ENCODE measurements at places on chromosomes 6 and 20.

DNA sequence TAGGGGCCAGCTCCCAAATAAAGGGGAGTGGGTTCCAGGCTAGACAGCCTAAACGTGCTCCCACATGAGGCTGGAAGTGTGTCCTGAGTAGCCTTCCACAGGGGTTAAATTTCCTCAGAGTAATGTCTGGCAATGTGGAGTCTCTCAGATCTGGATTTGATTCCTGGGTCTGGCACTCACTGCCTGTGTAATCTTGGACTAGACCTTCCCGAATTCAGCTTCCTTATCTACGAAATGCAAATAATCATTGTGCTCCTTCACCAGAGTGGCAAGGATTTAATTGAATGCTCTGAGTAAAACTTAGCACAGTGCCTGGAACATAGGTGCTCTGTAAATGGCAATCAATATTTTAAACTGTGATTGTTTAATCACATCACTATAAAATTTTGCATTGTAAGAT is 114.4 kb downstream of the SLX4IP start:
- DNase-seq = no peak

DNA sequence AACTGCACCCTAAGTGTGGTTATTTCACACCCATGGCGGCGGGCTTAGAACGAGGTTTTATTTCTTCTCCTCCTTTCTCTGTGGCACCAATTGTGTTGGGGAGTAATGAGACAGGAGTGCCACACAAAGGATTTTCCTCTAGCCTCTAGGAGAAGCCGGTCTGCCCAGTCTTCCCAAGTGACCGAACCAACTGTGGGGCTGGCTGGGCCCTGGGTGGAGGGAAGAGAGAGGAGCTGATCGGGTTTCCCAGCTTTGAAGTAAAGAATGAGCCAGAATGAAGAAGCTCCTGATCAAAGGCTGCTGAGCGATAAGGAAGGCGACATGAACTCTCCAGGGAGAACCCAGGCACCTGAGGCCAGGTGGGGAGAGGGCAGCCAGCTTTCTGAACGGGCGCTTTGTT is 616.0 kb upstream of the BTBD3 start:
- no peak for DNase-seq

- DNase-seq = no peak
Observed at GRCh38 chr6:144372611-144373594, 87.8 kb downstream of the UTRN start.

DNA sequence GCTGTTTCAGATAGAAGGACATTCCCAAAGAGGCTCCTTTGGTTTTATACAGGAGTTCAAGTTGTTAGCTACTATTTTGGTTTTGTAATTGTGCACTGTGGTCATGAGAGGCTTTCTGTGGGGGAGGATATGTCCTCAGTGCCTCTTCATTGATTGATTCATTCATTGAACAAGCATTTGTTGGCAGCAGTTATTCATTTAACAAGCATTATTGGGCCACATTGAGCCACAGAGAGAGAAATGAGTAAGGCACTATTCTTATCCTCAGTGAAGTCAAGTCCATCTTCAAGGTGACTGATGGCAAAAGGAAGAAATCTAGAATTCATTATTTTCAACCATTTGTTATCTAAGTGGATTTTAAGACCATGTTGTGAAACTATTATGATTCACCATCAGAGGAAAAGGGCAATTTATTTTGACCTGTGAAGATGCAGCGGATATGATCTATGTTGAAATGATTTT is 697.2 kb upstream of the CITED2 start:
- peak; percentile 55 for DNase-seq

- peak; percentile 18 for DNase-seq
Observed at GRCh38 chr20:58550275-58551059, 35.3 kb upstream of the APCDD1L start.

GRCh38 chr6:36752886-36753506 is 55.4 kb downstream of the RAB44 start:
- no peak for DNase-seq

GRCh38 chr20:58598211-58599015 is 52.7 kb upstream of the STX16 start:
- no peak for DNase-seq

DNA sequence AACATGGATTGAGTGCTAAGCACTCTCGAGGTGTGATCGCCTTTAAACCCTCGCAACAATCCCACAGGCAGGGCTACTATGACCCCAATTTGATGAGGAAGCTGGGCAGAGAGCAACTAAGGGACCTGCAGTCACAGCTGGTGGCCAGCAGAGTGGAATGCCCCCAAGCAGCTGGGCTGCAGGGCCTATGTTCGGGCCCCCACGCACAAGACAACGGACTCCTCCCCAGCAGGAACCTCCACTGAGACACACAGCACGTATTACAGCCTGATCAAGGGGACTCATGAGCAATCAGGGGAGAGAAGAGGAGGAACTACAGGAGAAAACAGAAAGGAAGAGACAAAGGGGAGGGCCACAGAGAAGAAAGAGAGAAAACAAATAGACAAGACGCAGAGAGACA is 21.7 kb downstream of the CST7 start:
- DNase-seq = no peak

GRCh38 chr6:52672412-52673025 is 1.6 kb downstream of the TMEM14A start:
- peak; percentile 40 for DNase-seq

- no peak for DNase-seq
Observed at GRCh38 chr20:33883164-33883563, 72.0 kb downstream of the CHMP4B start.

GRCh38 chr20:36285746-36286447 is 20.2 kb upstream of the DLGAP4 start:
- DNase-seq = no peak

DNA sequence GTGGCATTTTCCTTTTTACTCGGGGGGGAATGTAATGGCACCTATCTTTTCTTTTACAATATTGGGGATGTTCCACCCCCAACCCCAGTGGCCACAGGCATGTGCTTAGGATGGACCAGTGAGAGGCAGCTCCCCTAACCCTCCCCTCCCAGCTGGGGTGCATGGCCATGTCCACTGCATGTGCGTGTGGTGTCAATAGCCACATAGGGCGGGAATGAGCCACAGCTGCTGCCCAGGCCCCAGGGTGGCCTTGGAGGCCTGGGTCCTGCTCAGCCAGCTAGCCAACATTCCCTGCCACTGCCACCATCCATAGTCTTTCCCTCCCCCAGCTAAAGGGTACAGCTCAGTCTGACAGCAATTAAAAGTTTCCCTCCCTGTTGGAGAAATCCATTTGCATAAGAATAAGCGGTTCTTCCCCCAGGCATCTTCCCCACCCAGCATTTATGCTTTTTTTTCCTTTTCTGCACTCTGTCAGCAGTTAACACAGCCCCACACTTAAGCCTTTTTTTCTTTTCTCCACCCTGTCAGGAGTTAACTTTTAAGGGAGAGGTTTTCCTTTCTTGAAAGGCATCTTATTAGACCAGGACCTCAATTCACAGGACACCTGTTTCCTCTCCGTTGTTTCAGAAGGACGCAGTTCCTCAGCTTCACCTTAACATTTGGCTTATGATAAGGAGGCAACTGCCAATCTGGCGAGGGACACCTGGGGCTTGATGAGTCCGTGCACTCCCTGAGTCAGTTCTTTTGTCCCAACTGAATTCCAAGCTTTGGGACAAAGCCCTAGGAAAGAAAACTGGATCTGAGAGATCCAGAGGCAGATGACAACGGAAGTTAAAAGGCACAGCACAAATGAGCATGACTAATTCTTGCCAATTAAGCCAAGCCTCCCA is 121.4 kb downstream of the TPBG start:
- no peak for DNase-seq

- DNase-seq = no peak
Observed at GRCh38 chr6:117149324-117149723, 116.0 kb upstream of the VGLL2 start.

- DNase-seq = no peak
Observed at GRCh38 chr6:38155621-38156204, 336.2 kb downstream of the ZFAND3 start.

GRCh38 chr6:141467041-141467440 is 665.7 kb upstream of the GJE1 start:
- DNase-seq = no peak

GRCh38 chr20:48457193-48458002 is 370.4 kb downstream of the PREX1 start:
- DNase-seq = no peak

GRCh38 chr20:62458275-62459251 is 17.2 kb downstream of the GATA5 start:
- DNase-seq = peak; percentile 6
